ENCODE measurements at places on chromosomes 1 and 21.

DNA sequence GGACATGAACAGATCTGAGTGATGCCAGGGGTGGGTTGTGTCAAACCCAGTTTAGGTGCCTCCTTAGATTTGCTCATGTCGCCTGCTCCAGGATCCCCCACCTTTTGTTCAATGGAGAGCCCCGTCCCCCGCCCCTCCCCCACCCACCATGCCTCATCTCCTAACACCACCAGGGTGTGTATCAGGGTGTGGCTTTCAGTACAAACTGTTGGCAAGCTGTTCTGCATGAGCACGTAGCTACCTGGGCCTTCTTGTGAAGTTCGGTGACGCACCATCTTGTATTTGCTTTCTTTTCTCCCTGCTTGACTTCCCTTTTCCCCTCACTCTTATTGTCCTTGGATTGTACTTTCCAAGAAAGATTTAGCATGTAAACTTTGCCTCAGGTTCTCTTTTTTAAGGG, 94.8 kb downstream of the EBNA1BP2 start:
- no peak for DNase-seq

DNA sequence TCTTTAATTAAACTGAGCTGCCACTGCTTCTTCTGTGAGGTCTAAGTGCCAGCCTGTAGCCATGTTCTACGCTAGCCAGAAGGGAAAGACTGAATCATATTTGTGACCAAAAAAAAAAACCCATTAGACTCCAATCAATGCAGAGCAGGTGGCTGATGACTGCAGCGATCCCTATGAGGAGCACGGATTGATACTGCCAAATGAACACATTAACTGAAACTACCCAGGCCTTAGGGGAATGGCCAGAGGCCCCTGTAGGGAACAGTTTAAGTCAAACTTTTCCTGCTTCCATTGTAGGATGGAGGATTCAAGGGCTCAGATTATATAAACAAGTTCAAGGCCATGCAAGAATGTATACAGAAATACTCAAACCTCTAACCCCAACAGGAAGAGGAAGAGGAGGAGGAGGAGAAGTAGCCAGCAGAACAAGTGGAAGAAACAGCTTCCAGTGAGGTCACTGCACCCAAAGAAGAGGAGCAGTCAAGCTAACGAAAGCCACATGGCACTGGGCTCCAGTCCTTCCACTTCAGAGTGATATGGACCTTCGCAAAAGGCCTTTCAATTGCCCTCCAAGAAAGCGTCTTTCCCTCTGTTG, 328.3 kb downstream of the SMYD3 start:
- no peak for DNase-seq

DNA sequence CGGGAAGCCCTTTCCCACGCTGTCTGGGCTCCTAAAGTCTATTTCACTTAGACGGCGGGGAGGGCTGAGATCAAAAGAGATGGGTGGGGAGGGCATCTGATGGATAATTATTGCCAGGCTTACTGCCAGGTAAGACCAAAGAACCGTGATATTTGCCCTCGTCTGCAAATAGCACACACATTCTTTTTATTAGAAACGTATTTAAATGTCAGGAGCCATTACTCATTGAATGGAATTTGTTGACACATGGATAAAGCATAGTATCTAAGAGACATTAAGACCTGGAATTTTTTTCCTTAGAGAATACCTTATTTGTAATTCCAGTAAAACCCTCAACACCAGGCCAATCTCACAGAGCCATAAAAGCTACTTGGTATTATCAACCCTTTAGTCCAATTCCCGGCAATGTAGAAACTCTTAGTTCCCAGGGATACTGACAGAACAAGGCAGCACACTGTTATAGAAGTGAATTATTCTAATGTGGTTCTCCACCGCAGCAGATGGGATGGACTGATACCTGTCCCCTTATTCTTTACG, 10.6 kb downstream of the URB1 start:
- peak; percentile 62 for DNase-seq

GRCh38 chr1:27218736-27219135, 15.7 kb upstream of the WDTC1 start:
- DNase-seq, result no peak

GRCh38 chr1:23616292-23616824, 57.1 kb upstream of the ID3 start:
- no peak for DNase-seq

- peak; percentile 34 for DNase-seq
Observed at GRCh38 chr1:9690440-9691107, 39.0 kb downstream of the PIK3CD start.

DNA sequence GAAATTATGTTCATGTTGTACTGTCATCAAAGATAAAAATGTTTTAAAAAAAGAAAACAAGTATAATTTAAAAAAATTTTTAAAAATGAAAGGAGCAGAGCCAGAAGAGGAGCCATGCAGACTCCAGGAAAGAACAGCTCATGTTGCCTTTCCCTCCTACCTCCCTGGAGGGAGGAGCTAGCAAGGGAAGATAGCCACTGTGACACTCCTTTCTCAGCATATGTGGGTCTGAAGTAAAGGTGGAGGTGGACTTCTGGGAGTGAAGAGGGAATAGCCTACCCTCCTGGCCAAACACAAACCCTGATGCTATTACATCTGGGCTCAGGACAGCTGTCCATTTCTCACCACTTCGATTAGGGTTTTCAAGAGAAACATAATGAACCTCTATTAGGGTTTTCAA, 54.2 kb downstream of the SLC2A1 start:
- no peak for DNase-seq

- DNase-seq, result peak; percentile 19
Observed at GRCh38 chr21:24395320-24395923, 1211.9 kb downstream of the MRPL39 start.
